Activated T-helper 17 cell treated with anti-CD3 and anti-CD28 coated beads, Interleukin-2, amount 50 U/mL, for 72 hours (primary cell): ENCODE measurements at places on chromosomes 2 and 18.
A peak's percentile ranks its signal among the peaks of the same experiment; 100 is the strongest.

GRCh38 chr2:108106731-108107130 is 120.4 kb downstream of the SLC5A7 start:
- no peaks in the 10 kb centered on the region for H3K4me1 ChIP-seq
- H3K4me3 ChIP-seq = no peak overlapping the region
- H3K36me3 ChIP-seq = no peaks in the 10 kb centered on the region
- no peak overlapping the region for H3K27ac ChIP-seq
- H3K27me3 ChIP-seq = peaks cover 3% of the 10 kb centered on the region

DNA sequence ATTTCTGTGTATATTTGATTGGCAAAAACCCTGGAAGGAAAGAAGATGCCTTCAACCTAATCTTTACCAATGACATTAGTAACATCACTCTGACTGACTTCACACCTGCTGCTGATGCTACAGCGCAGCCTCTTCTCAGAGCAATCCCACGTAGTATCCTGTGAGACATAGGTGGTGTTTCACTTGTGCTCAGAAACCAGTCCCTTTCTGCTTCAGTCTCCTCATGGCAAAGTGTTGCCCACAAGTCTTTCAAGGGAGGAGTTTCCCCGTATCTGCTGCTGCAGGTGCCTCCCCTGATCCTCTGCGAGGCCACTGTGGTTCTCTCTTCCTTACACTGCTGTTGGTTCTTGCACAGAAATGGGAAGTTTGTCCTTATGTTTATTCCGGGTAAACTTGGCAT is 433.2 kb upstream of the TNP1 start:
- no peak overlapping the region for H3K4me3 ChIP-seq
- no peak overlapping the region for H3K27ac ChIP-seq
- ATAC-seq = no peak
- H3K36me3 ChIP-seq = no peaks in the 10 kb centered on the region
- H3K4me1 ChIP-seq = no peaks in the 10 kb centered on the region

GRCh38 chr2:138827426-138828054 is 47.4 kb upstream of the NXPH2 start:
- no peaks in the 10 kb centered on the region for H3K36me3 ChIP-seq
- H3K4me3 ChIP-seq = no peak overlapping the region
- no peaks in the 10 kb centered on the region for H3K4me1 ChIP-seq
- no peaks in the 10 kb centered on the region for H3K27me3 ChIP-seq
- peak; percentile 35 for ATAC-seq

DNA sequence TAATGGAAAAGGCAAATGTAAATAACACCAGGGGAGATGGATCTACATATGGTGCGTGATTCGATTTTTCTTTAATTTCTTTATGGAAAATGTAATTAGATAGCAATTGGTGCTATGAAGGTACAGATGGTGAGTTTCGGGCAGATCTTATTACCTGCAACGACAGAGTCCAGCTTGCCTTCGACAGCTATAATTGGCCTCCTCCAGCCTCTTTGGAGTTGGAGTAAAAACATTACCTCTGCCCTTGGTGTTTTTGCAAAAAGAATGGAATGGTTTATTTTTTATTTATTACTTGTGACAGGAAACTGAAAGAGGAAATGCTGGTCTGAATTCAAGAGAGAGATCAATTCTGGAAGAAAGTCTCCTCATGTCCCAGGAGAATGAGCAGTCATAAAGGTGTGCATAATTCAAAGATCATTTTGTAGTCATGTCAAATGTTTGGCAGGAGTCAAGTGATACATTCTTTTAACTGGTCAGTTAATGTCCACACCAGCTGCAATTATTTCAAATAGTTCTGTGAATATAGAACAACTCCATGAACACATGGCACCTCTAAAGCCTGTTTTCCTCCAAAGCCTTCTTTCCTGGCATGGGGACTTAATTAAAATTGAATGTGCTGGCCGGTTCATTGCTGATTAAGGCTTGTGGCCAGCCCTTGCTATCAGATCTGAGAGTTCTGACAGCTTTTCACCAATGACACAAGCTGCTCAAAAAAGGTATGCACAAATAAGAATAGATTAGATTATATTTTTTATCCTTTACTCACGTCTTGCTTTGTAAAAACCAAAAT is 46.9 kb upstream of the KCNH7 start:
- no peaks in the 10 kb centered on the region for H3K36me3 ChIP-seq
- ATAC-seq = no peak
- H3K4me3 ChIP-seq = no peak overlapping the region
- H3K27ac ChIP-seq = no peak overlapping the region
- H3K4me1 ChIP-seq = no peaks in the 10 kb centered on the region
- H3K27me3 ChIP-seq = no peaks in the 10 kb centered on the region

DNA sequence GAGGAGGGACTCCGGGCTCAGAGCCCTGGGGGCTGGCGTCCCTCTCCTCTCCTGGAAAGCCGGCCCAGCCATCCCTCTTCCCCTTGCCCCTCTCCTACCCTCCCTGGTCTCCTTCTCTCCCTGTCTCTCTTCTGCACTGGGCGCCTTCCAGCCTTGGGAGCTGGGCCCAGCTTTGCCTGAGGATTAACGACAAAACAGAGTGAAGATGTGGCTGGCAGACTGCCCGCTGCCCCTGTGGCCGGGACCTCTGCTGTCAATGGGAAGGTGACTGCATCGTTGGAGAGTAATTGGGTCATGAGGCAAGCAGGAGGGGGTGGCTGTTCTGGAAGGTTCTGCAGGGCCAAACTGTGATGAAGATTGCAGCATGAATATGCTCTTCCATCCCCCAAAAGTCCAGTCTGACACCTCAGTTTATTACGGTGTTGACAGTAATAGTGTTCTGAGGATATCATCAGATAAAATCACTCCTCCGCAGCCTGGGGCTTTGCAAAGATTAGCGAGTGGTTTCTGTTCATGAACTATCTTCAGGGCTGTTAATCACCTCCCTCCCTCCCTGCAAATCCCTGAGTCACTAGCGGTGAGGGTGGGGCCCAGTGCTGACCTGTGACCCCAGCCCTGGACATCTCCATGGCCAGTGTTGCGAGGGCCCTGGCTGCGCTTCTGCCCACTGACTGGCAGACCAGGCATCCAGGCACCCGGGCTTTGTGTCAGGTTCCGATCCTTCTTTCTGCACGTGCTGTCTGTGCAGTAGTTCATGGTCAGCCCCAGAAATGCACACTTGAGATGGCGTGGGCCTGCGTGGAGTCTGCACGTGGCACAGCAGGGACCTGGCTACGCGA is 23.0 kb downstream of the RTP5 start:
- H3K4me3 ChIP-seq = no peak overlapping the region
- peaks cover 36% of the 10 kb centered on the region for H3K36me3 ChIP-seq
- no peaks in the 10 kb centered on the region for H3K27me3 ChIP-seq
- ATAC-seq = no peak
- H3K27ac ChIP-seq = no peak overlapping the region
- H3K4me1 ChIP-seq = peaks cover 16% of the 10 kb centered on the region

DNA sequence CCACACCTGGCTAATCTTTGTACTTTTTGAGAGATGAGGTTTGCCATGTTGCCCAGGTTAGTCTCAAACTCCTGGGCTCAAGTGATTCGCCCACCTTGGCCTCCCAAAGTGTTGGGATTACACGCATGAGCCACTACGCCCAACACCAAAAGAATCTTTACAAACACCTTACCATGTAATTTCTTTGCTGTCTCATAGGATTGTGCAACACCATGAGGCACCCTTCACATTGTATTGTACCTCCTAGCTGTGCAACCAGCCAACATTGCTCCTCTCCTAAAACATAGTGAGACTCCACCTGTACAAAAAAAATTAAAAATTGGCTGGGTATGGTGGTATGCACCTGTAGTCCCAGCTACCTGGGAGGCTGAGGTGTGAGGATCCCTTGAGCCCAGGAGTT is 3.1 kb upstream of the MFSD6 start:
- H3K27me3 ChIP-seq = no peaks in the 10 kb centered on the region
- no peak overlapping the region for H3K27ac ChIP-seq
- no peak for ATAC-seq
- no peak overlapping the region for H3K4me3 ChIP-seq

GRCh38 chr18:24160086-24160485 is 21.2 kb downstream of the CABYR start:
- no peaks in the 10 kb centered on the region for H3K4me1 ChIP-seq
- peaks cover 8% of the 10 kb centered on the region for H3K36me3 ChIP-seq
- H3K27me3 ChIP-seq = no peaks in the 10 kb centered on the region
- ATAC-seq = no peak
- H3K4me3 ChIP-seq = no peak overlapping the region

DNA sequence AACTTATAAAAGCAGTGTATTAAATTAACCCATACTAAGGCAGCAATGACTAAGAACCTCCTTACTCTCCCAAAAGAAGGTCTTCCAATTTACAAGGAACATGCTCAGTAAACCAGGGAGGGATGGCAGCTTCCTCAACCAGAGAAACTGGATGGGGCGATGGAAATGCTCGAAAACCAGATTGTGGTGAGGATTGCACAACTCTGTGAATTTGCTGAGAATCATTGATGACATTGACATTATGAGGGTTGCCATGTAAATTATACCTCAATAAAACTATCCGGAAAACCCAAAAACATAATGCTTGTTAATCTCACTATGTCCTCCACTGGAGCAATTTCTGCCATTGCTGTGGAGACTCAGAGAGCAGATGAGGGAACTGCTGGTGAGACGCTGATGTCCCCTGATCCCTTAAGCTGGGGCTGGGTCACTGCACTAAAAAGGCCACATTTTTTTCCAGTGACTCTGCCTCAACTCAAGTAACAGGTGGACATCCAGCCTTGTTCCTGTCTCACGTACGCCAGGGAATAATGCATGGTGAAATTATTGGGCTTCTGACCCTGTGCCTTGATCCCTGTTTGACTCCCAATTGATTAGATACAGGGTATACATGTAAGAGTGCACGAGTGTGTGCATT is 288.3 kb downstream of the CYP26B1 start:
- H3K27me3 ChIP-seq = peaks cover 3% of the 10 kb centered on the region
- no peak overlapping the region for H3K4me3 ChIP-seq
- ATAC-seq = no peak
- H3K27ac ChIP-seq = no peak overlapping the region
- no peaks in the 10 kb centered on the region for H3K4me1 ChIP-seq
- H3K36me3 ChIP-seq = no peaks in the 10 kb centered on the region

- H3K27me3 ChIP-seq = no peaks in the 10 kb centered on the region
- H3K27ac ChIP-seq = no peak overlapping the region
- H3K4me1 ChIP-seq = no peaks in the 10 kb centered on the region
Observed at GRCh38 chr18:62118328-62118727, 68.5 kb downstream of the PIGN start.

DNA sequence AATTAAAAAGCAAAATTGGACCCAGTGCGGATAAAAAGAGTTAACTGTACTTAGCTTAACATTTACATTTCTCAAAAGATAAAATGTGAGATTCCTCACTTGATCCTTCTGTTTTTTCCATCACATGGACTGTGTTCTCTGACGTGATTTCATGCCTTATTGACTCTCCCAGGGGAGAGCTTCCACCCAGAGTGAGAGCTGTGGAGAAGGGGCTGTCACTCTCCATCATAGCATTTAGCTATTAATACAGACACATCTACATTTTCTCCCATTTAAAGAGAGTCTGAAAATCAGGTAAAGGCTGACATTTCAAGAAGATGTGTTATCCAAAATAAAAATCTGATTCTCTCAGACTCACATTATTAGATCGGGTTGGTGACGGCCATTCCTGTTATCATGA is 493.8 kb downstream of the FBXO15 start:
- no peak for ATAC-seq
- no peaks in the 10 kb centered on the region for H3K36me3 ChIP-seq
- H3K4me1 ChIP-seq = no peaks in the 10 kb centered on the region
- no peak overlapping the region for H3K4me3 ChIP-seq

DNA sequence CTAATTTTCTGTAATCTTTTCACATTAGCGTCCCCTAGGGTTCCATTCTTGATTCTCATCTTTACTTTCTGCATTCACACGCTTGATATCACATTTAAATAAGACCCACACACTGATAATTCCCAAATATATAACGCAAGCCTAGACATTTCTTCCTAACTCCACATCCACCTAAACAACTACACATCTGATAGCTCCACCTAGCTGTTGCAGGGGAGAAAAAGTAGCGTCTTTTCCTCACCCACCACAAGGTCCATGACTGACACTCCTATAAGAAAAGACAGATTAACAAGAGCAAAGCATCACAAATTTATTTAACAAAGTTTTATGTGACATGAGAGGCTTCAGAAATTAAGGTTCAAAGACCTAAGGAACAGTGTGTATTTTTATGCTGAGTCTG is 862.2 kb upstream of the DDX18 start:
- H3K36me3 ChIP-seq = no peaks in the 10 kb centered on the region
- no peak overlapping the region for H3K4me3 ChIP-seq
- no peaks in the 10 kb centered on the region for H3K27me3 ChIP-seq
- no peaks in the 10 kb centered on the region for H3K4me1 ChIP-seq

DNA sequence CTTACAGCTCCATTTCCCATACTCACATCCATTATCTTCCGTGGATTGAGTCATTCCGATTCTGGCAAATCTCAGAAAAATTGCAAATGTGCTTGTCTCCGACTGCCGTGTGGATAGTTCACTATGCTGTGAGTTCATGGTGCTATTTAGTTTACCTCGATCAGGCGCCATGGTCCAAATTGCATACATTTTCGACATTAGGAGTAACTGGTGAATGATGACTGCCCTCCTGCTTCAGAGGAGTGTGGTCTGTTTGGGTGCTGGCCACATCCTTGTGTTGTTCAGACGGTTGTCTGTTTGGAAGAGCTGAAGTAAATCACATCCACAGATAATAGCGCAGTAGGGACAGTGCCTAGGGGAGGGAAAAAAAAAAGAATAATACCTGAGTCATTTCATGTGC is 439.5 kb downstream of the ZNF516 start:
- H3K27me3 ChIP-seq = no peaks in the 10 kb centered on the region
- no peak overlapping the region for H3K27ac ChIP-seq
- H3K36me3 ChIP-seq = no peaks in the 10 kb centered on the region
- no peaks in the 10 kb centered on the region for H3K4me1 ChIP-seq
- H3K4me3 ChIP-seq = no peak overlapping the region

DNA sequence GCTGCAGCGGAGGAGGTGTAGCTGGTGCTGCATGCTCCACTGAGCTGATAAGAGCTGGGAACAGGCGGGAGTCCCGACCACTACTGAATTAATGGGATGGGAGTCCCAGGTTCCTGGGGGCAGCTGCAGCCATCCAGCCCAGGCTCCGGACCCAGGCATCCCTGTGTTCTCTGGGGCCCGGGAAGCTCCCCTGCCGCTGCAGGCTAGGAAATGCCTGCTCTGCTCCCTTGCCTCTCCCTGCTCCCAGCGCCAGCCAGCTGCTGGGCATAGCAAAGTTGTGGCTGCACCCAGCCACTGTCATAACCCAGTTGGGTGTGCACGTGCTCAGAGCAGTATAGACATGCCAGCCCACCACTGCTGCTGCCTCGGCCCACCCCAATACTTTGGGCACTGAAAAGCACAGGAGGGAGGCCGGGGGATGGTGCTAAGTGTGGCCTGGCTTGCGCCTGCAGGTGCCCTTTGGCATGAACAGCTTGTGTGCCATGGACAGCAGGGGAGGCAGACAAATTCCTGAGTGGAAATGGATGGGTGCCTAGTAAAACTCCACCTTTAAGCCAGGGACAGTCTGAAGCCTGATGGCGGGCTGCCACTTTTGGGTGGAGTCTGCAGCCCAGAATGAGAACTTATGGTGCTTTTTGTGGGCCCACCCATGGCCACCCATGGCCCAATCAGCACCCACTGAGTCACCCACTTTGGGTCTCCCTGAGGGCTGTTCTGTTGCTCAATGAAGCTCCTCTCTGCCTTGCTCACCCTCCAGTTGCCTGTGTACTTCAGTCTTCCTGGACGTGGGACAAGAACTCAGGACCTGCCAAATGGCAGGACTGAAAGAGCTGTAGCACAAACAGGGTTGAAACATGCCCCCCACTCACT is 219.3 kb upstream of the TMEFF2 start:
- no peak overlapping the region for H3K4me3 ChIP-seq
- H3K4me1 ChIP-seq = no peaks in the 10 kb centered on the region
- H3K36me3 ChIP-seq = no peaks in the 10 kb centered on the region
- ATAC-seq = no peak
